NCI-H2081 treated with DMSO at 0.1 percent for 48 hours (cell line): ENCODE measurements at places on chromosomes 2 and 18.

GRCh38 chr2:200689115-200689514 lies 103.3 kb downstream of the AOX1 start:
- DNase-seq, result no peak

- no peak for DNase-seq
Observed at GRCh38 chr2:124025891-124026434, 876 bp downstream of the CNTNAP5 start.

DNA sequence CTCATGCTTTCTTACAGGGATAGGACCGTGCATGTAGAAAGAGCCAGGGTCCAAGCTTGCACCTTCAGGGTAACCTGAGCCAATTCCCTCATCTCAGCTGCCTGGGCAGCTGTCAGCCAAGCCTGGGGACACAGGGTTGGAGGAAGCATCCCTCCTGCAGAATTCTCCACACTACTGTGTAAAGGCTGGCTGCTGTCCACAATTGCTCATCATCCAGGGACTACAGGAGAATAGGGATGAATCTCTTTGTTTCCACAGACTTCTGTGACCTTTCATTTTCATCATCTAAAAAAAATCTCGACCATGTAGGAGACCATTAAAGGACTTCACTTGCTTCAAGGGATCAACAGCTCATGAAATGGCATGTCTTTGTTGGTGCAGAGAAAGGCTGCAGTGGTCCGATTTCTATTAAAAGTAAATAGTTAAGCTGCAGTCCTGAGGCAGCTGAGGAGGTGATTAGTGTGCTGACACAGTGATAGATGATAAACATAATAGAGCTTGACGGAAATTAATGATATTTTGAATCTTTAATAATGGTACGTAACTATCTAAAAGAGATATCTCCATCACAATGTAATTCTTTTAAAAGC lies 74.4 kb upstream of the COPS8 start:
- DNase-seq, result no peak

DNA sequence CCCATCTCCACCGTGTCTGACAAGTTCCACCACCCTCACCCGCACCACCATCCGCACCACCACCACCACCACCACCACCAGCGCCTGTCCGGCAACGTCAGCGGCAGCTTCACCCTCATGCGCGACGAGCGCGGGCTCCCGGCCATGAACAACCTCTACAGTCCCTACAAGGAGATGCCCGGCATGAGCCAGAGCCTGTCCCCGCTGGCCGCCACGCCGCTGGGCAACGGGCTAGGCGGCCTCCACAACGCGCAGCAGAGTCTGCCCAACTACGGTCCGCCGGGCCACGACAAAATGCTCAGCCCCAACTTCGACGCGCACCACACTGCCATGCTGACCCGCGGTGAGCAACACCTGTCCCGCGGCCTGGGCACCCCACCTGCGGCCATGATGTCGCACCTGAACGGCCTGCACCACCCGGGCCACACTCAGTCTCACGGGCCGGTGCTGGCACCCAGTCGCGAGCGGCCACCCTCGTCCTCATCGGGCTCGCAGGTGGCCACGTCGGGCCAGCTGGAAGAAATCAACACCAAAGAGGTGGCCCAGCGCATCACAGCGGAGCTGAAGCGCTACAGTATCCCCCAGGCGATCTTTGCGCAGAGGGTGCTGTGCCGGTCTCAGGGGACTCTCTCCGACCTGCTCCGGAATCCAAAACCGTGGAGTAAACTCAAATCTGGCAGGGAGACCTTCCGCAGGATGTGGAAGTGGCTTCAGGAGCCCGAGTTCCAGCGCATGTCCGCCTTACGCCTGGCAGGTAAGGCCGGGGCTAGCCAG lies 1.2 kb downstream of the ONECUT2 start:
- DNase-seq, result no peak

DNA sequence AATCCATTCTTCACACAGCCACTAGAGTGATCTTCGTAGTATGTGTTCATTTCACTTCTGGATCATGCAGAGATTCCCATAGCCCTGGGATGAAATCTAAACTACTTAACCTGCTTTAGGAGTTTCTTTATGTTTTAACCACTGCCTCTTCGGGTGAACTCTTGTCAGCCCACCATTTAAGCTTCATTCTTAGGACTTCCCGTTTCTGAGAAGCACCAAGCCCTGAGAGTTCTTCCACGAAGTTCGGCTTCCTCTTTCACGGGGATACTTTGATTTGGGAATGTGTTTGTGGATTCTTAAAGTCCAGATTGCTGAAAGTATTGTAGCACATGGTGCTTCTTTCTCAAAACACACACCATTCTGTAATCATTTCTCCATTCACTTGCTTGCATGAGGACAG lies 205.0 kb downstream of the UBE2E3 start:
- DNase-seq, result no peak

DNA sequence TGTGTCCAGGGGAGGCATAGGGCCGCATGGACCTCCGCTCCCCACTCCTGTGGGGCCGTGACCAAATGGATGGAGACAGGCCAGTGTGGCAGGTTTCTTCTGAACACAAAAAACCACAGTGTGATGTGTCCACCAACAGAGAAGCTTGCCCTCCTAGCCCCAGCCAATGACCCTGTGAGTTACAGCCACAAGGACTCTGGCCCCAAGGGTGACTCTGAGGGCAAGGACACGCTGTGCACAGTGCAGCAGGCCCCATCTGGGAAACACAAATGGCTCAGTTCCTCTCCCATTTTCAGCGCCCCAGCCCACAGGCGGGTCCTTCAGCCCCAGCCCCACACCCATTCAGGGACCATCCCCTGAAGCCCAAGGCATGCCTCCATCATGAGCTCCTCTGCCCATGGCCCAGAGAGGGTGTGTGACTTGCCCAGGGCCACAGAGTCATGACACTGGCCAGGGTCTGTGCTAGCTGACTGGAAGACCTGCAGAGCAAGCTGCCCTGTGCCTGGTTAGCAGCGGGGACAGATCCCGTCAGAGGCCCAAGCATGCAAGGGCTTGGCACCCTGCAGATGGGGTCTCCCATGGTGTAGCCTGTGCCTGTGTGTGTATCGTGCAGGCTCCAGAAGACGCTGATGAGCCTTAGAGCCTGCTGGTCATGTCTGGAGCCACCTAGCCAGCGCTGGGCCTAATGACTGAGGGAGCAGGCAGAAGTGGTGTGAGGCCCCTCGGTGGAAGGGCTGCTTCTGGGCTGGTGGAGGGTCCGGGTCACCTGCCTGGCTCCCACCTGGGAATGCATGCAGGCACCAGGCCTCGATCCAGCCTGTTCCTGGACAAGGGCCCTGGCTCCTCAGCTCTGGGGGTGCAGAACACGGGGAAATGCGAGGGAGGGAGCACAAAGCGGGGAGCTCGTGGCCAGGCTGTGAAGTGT lies 47.7 kb downstream of the HS6ST1 start:
- no peak for DNase-seq

DNA sequence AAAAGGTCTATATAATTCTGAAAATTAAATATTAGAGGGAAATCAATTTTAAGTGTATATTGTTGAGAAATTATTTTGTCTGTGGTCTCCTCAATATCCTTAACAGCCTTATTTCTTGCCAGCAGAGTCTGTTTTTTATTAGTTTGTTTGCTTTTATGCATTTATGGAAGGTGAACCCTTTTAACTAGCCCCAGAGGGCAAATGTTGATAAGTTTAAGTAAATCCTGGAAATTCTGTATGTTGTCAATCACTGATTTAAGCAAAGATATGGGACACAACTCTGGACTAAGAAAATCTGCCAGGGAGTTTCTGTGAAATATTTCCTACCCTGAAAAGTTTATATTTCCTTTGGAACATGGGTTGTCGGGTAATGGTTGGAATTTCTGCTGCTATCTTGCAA lies 339.5 kb upstream of the COL3A1 start:
- DNase-seq, result no peak

DNA sequence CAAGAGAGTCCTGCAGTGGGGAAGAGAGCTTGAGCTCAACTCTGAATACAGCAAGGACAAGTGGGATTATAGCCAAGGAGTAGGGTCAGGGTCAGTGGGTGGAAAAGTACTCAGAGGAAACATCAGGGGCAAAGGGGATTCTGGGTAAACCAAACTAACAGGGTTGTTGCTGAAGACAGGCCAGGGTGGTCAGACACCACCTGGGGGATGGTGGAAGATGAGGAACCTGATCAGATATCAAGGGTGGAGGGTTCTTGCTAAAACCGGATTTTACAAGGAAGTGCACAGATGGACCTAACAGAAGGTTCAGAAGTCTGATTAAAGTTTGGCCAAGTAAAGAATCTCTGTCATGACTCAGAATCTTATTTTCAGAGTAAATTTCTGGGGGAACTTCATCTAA lies 16.5 kb downstream of the OSBPL1A start:
- no peak for DNase-seq

GRCh38 chr2:74011246-74011645 lies 26.5 kb downstream of the TET3 start:
- no peak for DNase-seq

DNA sequence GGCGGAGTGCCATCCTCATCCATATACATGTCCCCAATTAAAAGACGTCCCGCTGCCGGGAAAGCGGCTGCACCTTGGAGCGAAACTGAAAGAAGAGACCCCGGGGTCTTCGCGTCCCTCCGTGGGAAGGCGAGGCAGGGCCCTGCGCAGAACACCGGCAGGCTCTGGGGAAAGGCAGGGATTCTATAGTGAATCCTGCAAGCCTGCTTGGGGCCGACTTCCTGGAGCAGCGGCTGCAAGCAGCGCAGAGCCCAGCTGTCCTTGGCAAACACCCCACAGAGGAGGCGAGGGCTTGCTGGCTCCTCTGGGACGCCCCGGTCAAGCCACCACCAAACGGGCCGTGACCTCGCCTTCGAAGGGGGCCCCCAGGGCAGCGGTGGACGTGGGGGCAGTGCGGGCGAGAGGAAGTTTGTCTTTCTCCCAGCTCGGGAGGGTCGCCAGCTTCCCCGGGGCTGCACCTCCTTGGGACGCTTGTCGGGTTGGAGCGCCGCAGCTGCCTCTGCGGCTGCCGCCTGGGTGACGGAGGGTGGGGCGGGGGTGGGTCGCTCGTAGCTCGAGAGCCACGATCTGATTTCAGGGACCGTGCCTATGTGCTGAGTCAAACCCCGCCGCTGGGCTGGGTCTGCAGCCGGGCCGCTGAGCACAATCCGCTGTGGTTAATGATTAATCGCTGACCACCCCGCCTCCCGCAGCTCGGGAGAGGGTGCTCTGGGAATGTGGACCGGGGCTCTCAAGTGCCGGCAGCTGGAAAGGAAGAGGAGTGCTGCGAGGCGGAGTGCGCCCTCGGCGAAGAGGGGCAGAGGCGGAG lies 486 bp upstream of the GPR39 start:
- DNase-seq, result no peak
